ENCODE measurements at places on chromosomes 16 and 17. TPM values are rescaled to one million over a fixed set of nuclear protein-coding genes. Genes with fewer than 3 reads are reported as not detected.

The KDM8 gene
- total RNA-seq = 4.7 TPM

The TMC6 gene
- total RNA-seq = not detected

The HIC1 gene
- total RNA-seq = 38.8 TPM

The SNX20 gene
- not detected for total RNA-seq

The TPSD1 gene
- total RNA-seq = not detected

The LLGL1 gene
- total RNA-seq = 40.5 TPM

The SCARF1 gene
- total RNA-seq = 0.38 TPM

The SLFN12L gene
- not detected for total RNA-seq

The ALOX15B gene
- total RNA-seq = not detected

GRCh38 chr16:84960942-84961341, 50.4 kb downstream of the ZDHHC7 start:
- no peak overlapping the region for H3K4me3 ChIP-seq
- H3K4me1 ChIP-seq = no peaks in the 10 kb centered on the region
- H3K27me3 ChIP-seq = peaks cover 11% of the 10 kb centered on the region
- no peak overlapping the region for H3K27ac ChIP-seq
- DNase-seq = no peak

DNA sequence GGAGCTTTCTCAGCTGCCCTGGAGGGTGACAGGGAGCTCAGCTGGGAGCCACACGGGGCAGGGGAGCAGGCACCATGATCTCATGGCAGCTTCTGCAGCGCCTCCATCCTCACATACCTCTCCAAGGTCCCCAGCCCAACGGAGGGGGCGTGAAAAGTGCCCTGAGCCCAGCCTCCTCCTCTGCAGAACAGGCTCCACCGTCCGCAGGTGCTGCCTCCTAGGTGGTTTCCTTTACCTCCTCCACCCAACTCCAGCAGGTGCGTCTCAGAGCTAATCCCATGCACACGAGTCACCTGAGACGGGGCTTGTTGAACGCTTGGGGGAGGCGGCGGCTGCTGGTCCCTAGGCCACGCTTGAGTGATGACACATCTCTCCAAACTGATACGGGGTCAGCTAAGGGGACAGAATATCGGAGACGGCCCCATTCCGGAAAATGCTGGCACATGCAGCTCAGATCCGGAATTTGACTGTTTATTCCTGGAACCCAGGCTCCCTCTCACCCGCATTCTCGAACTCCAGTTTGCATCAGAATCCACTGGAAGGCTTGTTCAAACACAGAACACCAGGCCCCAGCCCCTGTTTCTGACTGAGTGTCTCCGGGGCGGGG, 387 bp upstream of the SLC38A8 start:
- H3K36me3 ChIP-seq = no peaks in the 10 kb centered on the region
- peaks cover 51% of the 10 kb centered on the region for H3K27me3 ChIP-seq
- H3K4me1 ChIP-seq = peaks cover 5% of the 10 kb centered on the region
- no peak for DNase-seq

DNA sequence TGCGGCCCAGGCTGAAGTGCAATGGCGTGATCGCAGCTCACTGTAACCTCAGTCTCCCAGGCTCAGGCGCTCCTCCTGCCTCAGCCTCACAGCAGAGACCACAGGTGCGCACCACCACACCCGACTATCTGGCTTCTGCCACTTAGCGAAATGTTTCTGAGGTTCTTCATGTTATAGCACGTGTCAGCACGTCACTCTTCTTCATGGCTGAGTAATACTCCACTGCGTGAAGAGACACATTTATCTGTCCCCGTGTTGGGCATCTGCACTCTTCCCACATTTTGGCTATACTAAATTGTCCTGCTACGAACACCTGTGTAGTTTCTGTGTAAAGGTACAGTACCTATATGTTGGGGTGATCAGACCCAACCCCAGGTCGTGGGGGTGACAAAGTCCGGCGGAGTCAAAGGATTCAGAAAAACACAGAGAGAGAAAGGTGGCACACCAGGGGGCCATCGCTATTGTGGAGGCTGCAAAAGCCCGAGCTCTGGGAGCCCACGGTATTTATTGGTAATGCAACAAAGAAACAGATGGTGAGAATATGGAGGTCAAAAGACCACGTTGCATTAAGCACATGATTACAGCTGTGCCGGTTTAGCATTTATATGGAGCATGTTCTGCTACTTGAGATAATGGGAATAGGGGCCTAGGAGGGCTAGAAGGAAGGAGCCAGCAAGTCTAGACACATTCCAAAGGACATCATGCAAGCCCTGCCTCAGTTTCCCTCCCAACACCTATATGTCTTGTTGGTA, 851 bp upstream of the DPEP1 start:
- H3K27me3 ChIP-seq = peaks cover 10% of the 10 kb centered on the region
- no peak overlapping the region for H3K27ac ChIP-seq
- no peak for DNase-seq
- no peak overlapping the region for H3K4me3 ChIP-seq
- no peaks in the 10 kb centered on the region for H3K36me3 ChIP-seq

DNA sequence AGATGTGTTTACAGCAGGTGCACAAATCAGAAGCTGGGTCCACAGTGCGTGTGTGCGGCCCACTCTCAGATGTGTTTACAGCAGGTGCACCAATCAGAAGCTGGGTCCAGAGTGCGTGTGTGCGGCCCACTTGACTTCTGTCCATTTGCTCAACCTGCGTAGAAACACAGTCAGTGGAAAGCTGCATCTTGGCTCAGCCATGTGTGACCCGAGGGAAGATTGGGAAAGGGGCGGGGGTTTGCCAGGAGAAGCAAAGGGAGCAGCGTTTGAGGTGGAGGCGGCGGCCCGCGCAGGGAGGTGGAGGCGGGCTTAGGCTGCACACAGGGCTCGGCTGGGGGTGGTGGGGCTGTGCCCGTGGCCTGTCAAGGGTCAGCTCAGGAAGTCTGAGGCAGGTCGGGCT, 4.3 kb downstream of the CTU2 start:
- peak overlapping the region; percentile 46 for H3K27ac ChIP-seq
- no peak for DNase-seq
- no peak overlapping the region for H3K4me3 ChIP-seq
- H3K36me3 ChIP-seq = peaks cover 4% of the 10 kb centered on the region

DNA sequence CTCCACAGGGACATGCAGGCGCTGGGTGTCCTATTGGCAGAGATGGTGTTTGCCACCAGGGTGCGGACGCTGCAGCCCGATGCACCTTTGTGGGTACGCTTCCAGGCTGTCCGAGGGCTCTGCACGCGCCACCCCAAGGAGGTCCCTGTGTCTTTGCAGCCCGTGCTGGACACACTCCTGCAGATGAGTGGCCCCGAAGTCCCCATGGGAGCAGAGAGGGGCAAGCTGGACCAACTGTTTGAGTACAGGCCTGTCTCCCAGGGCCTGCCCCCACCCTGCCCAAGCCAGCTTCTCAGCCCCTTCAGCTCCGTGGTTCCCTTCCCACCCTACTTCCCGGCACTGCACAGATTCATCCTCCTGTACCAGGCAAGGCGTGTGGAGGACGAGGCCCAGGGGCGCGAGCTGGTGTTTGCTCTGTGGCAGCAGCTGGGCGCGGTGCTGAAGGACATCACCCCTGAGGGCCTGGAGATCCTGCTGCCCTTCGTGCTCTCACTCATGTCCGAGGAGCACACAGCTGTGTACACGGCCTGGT, 2.8 kb downstream of the WDR81 start:
- H3K4me3 ChIP-seq = no peak overlapping the region
- no peak overlapping the region for H3K27ac ChIP-seq
- H3K27me3 ChIP-seq = peaks cover 1% of the 10 kb centered on the region
- peaks cover 10% of the 10 kb centered on the region for H3K36me3 ChIP-seq
- no peak for DNase-seq
- peaks cover 25% of the 10 kb centered on the region for H3K4me1 ChIP-seq

DNA sequence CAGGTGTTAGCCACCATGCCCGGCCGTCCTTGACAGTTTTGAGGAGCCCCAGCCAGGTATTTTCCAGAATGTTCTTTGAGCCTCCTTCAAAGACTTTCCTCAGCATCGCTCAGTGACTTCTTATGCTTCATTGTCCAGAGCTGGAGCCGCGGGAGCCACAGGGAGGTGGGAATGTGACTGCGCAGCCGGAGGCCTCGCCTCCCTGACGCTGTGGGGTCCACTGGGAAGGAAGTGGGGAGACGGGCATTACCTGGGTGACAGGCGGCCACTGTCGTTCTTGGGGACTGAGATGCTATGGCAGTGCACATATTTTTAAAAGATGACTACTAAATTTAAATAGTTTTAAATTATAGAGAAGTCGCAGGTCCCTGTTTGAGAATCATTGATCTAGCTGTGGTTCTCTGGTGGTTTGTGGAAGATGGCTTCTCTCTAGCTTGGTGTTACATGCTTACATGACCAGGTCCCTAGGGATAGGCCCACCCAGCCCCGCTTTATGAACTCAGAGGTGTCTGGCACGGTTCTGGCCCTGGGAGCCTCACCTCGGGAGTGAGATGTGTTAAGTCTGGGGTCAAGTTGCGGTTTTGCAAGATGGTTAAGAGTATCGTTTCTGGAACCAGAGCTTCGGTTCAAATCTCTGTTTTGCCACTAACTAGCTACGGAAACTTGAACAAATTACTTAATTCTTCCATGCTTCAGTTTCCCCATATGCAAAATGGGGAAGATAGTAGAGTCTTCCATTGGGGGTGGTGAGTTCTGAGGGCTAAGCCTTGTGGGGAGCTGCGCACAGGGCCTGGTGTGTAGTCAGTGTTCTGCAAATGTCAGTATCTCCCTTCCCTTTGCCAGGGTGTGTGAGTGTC, 53.0 kb downstream of the ATP2C2 start:
- no peak for DNase-seq
- peaks cover 23% of the 10 kb centered on the region for H3K27me3 ChIP-seq
- H3K4me1 ChIP-seq = no peaks in the 10 kb centered on the region
- no peak overlapping the region for H3K27ac ChIP-seq
- no peak overlapping the region for H3K4me3 ChIP-seq

DNA sequence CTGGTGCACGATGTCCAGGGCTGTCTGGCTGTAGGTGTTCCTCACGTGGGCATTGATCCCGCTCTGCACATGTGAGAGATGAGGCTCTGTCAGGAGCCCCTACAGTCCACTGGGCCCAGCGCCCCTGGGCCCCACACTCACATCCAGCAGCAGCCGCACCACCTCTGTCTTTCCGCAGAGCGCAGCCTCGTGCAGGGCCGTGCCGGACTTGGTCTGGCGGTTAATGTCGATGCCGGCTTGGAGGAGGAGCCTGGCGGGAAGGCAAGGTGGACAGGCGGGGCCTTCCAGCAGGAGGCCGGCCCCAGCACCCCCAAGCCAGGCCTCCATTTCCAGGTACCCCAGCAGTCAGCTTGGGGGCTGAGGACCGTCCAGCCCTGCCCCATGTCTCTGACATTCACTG, 9.2 kb downstream of the CASKIN1 start:
- H3K27me3 ChIP-seq = peaks cover 4% of the 10 kb centered on the region
- H3K36me3 ChIP-seq = peaks cover 4% of the 10 kb centered on the region
- H3K4me1 ChIP-seq = no peaks in the 10 kb centered on the region
- no peak overlapping the region for H3K4me3 ChIP-seq

DNA sequence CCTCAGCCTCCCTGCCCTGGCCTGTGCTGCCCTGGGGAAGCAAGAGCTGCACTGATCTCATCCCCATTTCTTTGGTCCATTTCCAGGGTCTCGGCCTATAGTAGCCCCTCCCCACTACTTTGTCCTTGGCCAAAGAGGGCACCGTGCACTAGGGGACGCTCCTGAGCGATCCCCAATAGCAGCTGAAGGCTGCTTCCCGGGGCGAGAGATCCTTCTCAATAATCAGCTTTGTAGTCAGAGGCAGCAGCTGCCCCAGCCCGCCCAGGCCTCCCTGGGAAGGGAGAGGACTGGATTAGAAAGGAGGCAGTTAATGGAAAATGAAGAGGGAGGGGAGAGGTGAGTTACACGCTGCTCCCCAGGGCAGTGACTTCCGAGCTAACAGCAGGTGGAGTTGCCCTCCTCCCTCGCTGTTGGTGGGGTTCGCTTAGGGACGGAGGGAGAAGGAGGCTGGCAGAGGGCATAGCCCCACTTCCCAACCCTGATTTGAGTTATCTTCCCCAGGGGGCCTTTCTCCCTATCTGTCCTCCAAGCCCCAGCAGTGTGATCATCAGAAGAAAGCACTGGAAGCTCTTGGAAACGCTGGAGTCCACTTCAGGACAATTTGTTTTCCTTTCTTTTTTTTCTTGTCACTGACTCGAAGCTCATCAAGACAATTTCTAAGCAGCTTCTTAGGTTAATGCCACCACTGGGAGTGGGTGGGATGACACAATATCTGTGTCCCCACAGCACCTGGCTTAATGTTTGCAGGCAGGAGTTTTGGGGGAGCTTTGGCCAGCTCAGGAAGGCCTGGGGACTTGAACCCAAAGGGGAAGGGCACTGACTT, 2.6 kb downstream of the MXRA7 start:
- peak overlapping the region; percentile 99 for H3K4me3 ChIP-seq
- no peak for DNase-seq
- peaks cover 40% of the 10 kb centered on the region for H3K4me1 ChIP-seq
- peaks cover 8% of the 10 kb centered on the region for H3K27me3 ChIP-seq

GRCh38 chr16:12193692-12194091, 217.2 kb downstream of the SNX29 start:
- H3K27ac ChIP-seq = no peak overlapping the region
- peaks cover 22% of the 10 kb centered on the region for H3K4me1 ChIP-seq
- DNase-seq = no peak
- H3K27me3 ChIP-seq = no peaks in the 10 kb centered on the region
- H3K4me3 ChIP-seq = no peak overlapping the region

DNA sequence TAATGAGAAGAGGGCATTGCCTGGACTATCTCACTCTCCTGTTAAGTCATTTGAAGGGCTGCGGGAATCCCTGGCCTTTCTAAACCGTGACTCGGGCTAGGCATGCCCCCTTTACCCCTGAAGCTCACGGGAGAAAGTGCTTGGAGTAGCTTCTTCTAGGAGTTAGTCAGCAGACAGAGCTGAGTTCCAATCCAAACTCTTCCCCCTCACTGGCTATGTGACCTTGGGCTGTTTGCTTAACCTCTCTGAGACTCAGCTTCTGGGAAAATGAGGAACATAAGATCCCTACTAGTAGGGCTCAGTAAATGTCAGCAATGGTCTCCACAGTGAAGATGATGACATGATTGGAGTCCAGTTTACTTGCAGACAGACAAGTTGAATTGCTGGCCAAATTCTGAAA, 5.7 kb upstream of the B9D1 start:
- no peak overlapping the region for H3K27ac ChIP-seq
- H3K36me3 ChIP-seq = no peaks in the 10 kb centered on the region
- H3K27me3 ChIP-seq = peaks cover 1% of the 10 kb centered on the region
- peaks cover 23% of the 10 kb centered on the region for H3K4me1 ChIP-seq
- no peak for DNase-seq

DNA sequence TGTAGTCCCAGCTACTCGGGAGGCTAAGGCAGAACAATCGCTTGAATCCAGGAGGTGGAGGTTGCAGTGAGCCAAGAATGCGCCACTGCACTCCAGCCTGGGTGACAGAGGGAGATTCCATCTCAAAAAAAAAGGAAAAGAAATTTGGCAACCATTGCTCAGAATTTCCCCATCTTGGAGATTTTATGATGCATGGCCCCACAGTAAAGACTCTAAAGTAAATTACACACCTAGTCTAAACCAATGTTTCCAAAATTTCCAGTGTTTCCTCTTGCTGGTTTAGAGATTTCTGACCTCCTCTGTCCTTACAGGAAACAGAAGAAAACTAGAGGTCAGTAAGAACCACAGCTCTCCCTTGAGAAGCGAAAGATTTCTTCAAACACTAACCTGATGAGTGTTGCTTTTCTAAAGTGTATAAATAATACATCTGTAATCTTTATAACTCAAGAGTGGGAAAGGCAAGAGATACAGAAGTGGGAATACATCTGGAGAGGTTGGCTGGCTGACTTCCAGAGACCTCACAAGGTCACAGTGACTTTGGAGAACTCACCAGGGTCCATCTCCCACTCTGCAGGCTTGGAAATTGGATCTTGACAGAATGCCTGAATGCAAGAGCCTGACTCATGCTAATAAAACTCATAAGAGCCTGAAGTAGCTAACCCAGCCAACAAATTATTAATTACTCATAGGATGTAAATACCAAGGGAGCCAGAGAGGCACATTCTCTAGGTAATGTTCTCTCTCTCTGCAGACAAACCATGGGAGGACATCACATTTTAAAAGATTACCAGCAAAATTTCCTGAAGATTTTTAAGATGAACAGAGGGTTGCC, 8.8 kb downstream of the ADAT1 start:
- H3K4me1 ChIP-seq = peaks cover 32% of the 10 kb centered on the region
- H3K4me3 ChIP-seq = peak overlapping the region; percentile 66
- peak overlapping the region; percentile 80 for H3K27ac ChIP-seq
